ENCODE measurements at places on chromosomes 4 and X. TPM values are rescaled to one million over a fixed set of nuclear protein-coding genes. Genes with fewer than 3 reads are reported as not detected.

DNA sequence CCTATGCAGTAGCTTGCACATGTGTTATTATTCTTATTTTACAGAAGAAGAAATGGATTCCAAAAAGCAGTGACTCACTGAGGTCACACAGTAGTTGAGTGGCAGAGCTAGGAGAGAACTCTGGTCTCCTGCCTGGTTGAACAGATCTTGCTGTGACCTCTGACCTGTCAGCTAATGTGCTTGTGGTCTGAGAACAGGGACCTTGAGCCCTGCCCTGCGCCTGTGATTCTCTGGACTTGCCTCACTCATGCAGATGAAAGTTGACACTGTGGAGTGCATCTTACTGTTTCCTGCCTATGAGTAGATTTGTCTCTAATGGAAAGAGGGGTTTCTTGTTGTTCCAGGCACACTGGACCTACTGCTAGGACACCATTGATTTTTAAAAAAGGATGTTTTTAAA, 32.3 kb downstream of the ETNPPL start:
- no peak overlapping the region for H3K4me3 ChIP-seq
- no peaks in the 10 kb centered on the region for H3K4me1 ChIP-seq
- H3K36me3 ChIP-seq = no peaks in the 10 kb centered on the region
- no peak overlapping the region for H3K27ac ChIP-seq
- DNase-seq = no peak

GRCh38 chr4:157674699-157675098, 454.2 kb downstream of the GRIA2 start:
- DNase-seq = no peak
- H3K4me1 ChIP-seq = no peaks in the 10 kb centered on the region
- no peaks in the 10 kb centered on the region for H3K36me3 ChIP-seq

DNA sequence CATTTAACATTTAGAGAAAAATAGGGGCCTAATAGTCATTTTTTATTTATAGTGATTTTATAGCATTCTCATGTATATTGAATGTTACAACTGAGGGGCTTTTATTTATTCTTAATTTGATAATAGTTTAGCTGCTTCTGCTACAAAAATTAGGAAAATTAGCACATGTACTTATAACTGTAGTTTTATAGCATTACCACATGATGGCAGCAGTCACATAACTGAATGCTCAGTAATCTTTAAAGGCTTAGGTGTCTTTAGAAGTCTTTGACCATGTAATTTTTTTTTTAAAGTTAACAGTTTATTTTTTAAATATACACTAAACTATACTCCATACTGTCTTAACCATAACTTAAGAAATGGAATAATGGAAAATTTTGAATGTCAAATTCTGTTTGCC, 136.6 kb downstream of the STAG2 start:
- H3K4me1 ChIP-seq = no peaks in the 10 kb centered on the region
- DNase-seq = peak; percentile 25
- peaks cover 11% of the 10 kb centered on the region for H3K36me3 ChIP-seq
- no peaks in the 10 kb centered on the region for H3K27me3 ChIP-seq
- H3K27ac ChIP-seq = no peak overlapping the region

VEGFD gene
- 0.05 TPM for total RNA-seq

DNA sequence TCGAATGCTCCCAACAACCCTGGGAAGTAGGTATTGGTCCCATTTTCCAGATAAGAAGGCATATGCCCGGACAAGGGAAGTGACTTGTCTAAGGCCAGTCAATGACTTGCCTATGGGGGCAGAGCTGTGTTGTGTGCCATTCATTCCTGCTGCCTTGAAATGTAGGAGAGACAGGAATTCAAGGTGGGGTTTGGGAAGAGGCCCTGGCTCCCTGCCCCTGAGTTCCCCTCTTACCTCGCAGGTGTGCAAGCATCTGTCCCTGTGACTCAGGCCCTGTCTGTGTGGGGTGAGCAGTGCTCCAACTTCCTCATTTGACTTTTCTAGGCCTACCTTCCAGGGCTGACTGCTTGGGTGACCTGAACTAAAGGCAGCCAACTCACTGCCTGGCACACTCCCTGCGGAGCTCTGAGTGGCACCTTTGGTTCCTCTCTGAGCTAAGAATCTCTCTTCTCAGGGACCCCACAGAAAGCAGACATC, 5.1 kb downstream of the EFNB1 start:
- H3K27me3 ChIP-seq = no peaks in the 10 kb centered on the region
- no peak overlapping the region for H3K27ac ChIP-seq
- no peak for DNase-seq
- H3K4me1 ChIP-seq = peaks cover 22% of the 10 kb centered on the region

DOK7 gene
- 0.33 TPM for total RNA-seq

JAKMIP1 gene
- 0.19 TPM for total RNA-seq

DNA sequence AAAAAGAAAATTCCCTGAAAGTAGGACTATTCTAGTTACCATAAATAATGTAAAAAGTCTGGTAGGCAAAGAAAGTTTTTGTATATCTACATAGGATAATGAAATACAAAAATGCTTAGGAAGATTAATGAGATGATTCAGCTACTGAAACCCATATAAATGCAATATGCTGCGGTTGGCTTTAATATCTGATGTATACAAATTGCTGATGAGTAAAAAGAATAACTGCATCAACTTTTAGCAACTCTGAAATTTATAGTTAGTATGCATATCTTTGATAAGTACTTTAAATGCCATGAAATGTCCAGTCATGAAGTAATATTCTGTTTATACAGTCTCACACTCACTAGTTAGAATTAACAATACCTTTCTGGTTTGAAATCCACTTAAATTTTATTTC, 404.8 kb downstream of the TLL1 start:
- no peaks in the 10 kb centered on the region for H3K36me3 ChIP-seq
- no peak overlapping the region for H3K4me3 ChIP-seq
- H3K27me3 ChIP-seq = no peaks in the 10 kb centered on the region
- no peak for DNase-seq

DNA sequence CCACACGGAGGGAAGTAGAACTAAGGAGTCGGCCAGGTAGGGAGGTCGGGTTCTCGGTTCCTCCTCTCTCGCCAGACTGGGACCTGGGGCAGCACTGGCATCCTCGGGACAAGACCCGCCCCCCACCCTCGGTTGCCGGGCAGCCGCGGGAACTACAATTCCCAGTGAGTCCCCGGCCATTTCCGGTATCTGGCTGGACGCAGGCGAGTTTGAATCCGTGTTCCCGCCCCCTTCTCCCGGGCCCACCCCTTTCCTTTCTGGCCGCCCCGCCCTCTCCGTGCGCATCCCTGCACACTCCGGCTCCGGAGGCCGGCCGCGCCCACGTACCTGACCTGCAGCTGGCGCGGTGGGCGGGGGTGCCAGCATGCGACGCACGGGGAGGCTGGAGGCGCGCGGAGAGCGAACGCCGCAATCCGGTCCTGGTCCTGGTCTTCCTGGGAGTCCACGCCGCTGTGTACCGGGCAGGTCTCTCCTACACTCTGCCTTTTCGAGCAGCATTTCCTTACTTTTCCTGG, 10.2 kb upstream of the DLG3 start:
- H3K27me3 ChIP-seq = peaks cover 41% of the 10 kb centered on the region
- no peaks in the 10 kb centered on the region for H3K36me3 ChIP-seq
- no peaks in the 10 kb centered on the region for H3K4me1 ChIP-seq
- no peak for DNase-seq

DNA sequence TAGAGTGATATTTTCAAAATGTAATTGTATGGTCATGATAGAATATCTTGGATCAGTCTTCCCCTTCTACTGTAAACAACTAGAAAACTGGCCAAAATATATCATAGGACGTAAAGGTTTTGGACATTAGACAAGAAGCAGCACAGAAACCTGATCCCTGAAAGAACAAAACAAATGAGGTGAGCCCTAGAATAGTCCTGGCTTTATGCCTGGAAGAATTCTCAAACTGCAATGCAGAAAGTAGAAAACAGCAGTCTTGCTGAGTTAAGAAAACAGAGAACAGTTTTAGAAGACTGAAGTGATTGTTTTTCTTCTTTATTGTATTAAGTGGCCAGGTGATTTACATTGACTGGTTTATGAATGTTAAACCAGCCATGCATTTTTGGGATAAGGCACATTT, 19.5 kb downstream of the NSUN7 start:
- no peak overlapping the region for H3K4me3 ChIP-seq
- no peaks in the 10 kb centered on the region for H3K36me3 ChIP-seq
- no peaks in the 10 kb centered on the region for H3K4me1 ChIP-seq
- no peak overlapping the region for H3K27ac ChIP-seq
- no peaks in the 10 kb centered on the region for H3K27me3 ChIP-seq

DNA sequence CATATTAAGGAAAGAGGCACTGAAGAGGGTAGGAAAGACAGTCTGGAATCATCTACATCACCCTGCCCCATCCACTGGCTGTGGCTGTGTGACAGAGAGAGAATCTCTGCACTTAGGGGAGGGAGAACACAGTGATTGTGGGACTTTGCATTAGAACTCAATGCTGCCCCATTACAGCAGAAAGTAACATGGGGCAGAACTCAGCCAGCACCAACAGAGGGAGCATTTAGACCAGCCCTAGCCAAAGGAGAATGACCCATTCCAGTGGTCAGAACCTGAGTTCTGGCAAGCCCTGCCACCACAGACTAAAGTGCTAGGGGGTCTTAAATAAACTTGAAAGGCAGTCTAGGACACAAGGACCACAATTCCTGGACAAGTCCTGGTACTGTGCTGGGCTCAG, 37.9 kb downstream of the ZNF330 start:
- H3K27me3 ChIP-seq = no peaks in the 10 kb centered on the region
- no peak overlapping the region for H3K27ac ChIP-seq
- no peaks in the 10 kb centered on the region for H3K36me3 ChIP-seq
- no peak for DNase-seq
- H3K4me1 ChIP-seq = no peaks in the 10 kb centered on the region
- H3K4me3 ChIP-seq = no peak overlapping the region

DNA sequence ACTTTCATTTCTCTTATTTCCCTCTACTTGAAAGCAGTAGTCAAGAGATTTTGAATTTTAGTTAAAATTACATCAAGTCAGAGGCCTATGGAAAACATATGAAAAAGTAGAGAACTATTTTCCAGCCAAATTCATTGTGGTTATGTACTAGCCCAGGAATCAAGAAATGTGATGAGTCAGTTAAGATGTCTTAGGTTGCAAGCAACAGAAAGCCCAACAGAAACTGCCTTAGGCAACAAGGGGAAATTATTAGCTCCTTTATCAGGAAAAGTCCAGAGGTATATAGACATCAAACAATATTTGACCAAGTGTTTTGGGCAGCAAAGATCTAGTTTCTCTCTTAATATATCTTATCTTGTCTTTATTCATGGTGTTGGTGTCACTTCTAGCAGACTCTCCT, 37.8 kb upstream of the FRMD7 start:
- H3K36me3 ChIP-seq = no peaks in the 10 kb centered on the region
- DNase-seq = no peak
- no peaks in the 10 kb centered on the region for H3K27me3 ChIP-seq
- H3K27ac ChIP-seq = no peak overlapping the region
- no peaks in the 10 kb centered on the region for H3K4me1 ChIP-seq
- no peak overlapping the region for H3K4me3 ChIP-seq

APOOL gene
- 6.4 TPM for total RNA-seq

GRCh38 chr4:172996571-172997216, 171.9 kb upstream of the GALNT7 start:
- H3K36me3 ChIP-seq = no peaks in the 10 kb centered on the region
- DNase-seq = no peak
- H3K4me1 ChIP-seq = no peaks in the 10 kb centered on the region
- H3K27me3 ChIP-seq = no peaks in the 10 kb centered on the region

DNA sequence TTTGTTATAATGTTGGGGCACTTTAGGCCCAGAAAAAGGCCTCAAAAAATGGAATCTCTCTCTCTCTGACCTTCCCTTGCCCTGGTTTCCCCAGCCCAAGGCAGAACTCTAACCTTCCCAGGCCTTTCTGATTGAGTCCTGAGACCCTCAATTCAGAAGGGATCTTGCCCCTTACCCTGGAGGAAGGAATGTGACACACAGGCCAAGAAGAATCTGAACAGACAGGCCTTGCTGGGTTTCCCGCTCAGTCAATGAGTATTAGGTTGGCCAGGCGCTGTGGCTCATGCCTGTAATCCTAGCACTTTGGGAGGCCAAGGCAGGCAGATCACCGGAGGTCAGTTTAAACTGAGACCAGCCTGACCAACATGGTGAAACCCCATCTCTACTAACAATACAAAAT, 27.6 kb downstream of the ELOVL6 start:
- H3K4me3 ChIP-seq = no peak overlapping the region
- H3K36me3 ChIP-seq = no peaks in the 10 kb centered on the region
- H3K4me1 ChIP-seq = peaks cover 2% of the 10 kb centered on the region
- no peaks in the 10 kb centered on the region for H3K27me3 ChIP-seq
- no peak overlapping the region for H3K27ac ChIP-seq

DNA sequence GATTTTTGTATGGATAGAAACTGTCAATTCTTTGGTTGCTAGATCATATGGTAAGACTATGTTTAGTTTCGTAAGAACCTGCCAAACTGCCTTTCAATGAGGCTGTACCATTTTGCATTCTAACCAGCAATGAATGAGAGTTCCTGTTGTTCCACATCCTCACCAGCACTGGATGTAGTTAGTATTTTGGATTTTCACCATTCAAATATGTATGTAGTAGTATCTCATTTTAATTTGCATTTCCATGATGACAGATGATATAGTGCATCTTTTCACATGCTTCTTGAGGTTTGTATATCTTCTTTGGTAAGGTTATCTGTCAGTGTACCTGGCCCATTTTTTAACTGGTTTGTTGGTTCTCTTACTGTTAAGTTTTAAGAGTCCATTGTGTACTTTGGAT, 34.6 kb downstream of the CLOCK start:
- no peak overlapping the region for H3K27ac ChIP-seq
- H3K4me3 ChIP-seq = no peak overlapping the region
- H3K27me3 ChIP-seq = no peaks in the 10 kb centered on the region
- no peaks in the 10 kb centered on the region for H3K36me3 ChIP-seq
- H3K4me1 ChIP-seq = no peaks in the 10 kb centered on the region

TLR2 gene
- total RNA-seq = 6.7 TPM

DNA sequence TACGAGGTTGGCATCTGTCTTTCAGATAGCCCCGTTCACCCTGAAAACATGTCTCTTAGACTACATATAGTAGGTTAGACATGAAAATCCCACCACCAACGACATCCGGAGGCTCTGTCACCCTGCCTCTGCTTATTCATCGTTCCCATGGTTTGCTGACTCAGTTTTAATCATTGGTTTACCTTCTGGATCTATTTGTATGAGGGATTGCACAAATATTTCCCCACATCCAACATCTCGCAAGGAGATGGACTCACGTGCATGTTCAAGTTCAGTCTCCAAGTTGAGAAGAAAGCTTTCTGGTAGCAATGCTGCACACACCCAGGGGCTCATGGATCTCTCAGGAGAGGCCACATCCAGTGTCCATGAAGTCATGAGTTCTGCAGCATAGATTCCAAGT, 10.8 kb downstream of the CETN2 start:
- no peaks in the 10 kb centered on the region for H3K36me3 ChIP-seq
- no peaks in the 10 kb centered on the region for H3K4me1 ChIP-seq
- H3K27me3 ChIP-seq = no peaks in the 10 kb centered on the region
- no peak overlapping the region for H3K27ac ChIP-seq

- no peaks in the 10 kb centered on the region for H3K36me3 ChIP-seq
- H3K4me3 ChIP-seq = no peak overlapping the region
- no peaks in the 10 kb centered on the region for H3K4me1 ChIP-seq
- H3K27ac ChIP-seq = no peak overlapping the region
- DNase-seq = no peak
Measured at GRCh38 chr4:126916626-126917140, 716.1 kb upstream of the INTU start.

- H3K4me1 ChIP-seq = no peaks in the 10 kb centered on the region
- no peak for DNase-seq
- H3K36me3 ChIP-seq = no peaks in the 10 kb centered on the region
- no peaks in the 10 kb centered on the region for H3K27me3 ChIP-seq
Measured at GRCh38 chr4:6021831-6022606, 3.8 kb upstream of the C4orf50 start.

Measured in thymus (tissue), 14 donors.